ENCODE measurements at places on chromosomes 3 and 15.

DNA sequence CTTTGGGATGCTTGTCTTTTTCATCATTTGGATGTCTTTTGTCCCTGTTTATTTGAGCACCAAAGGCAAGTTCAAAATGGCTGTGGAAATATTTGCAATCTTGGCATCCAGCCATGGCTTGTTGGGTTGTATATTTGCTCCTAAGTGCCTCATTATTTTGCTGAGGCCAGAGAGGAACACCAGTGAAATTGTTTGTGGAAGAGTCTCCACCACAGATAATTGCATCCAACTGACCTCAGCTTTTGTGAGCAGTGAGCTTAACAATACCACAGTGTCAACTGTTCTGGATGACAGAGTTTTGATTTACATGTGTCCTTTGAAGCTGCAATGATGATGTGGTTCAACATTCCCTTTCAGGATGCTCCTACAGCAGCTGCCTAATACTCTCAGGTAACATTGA lies 83.0 kb upstream of the KCNAB1 start:
- DNase-seq = no peak

- DNase-seq = no peak
Observed at GRCh38 chr3:190205739-190206138, 85.0 kb upstream of the P3H2 start.

DNA sequence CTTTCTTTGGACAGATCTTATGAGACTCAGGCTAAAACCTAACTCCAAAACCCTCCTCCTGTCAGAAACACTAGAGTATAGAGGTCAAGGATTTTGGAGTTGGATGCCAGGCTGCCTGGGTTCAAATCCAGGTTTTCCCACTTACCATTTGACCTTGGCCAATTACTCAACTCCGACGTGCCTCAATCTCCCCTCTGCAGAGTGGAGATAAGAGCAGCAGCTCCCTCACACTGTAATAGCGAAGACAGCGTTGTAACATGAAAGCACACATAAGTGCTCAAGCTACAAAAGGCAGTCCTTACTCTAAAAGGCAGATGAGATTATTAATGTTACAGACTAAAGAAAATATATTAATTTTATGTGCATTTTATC lies 90.1 kb downstream of the IGF2BP2 start:
- no peak for DNase-seq

- no peak for DNase-seq
Observed at GRCh38 chr3:170417090-170417489, 1.6 kb upstream of the CLDN11 start.

GRCh38 chr3:190238871-190239270 lies 83.4 kb downstream of the CLDN1 start:
- no peak for DNase-seq

GRCh38 chr3:151901644-151902285 lies 28.3 kb downstream of the SUCNR1 start:
- no peak for DNase-seq

DNA sequence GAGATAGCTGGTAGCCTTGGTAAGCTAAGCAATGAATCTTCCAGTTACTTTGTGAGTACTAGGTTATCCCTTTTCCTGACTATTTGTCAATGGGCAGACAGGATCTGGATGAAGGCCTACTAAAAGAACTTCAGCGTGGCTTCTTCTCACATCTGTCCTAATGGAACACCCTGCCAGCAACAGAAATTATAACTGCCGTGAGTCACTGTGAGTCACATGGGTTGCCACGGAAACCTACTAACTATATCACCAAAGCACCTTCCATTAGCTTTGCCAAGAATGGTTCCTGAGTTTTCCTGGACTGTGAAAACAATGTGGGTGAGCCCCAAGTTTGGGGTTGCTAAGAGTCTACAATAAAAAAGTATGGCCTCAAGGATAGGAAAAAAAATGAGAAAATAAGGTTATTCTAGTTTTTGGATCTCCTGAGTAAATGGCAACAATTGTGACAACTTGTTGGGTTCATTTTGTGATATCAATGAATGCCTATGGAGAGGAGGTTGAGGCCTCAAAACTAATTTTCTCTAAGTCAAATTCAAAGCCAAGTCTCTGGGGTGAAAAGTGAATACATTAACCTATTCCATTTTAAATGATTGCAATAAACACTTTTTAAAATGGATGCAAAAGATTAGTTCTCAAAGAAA lies 195.1 kb upstream of the ICE2 start:
- peak; percentile 72 for DNase-seq

GRCh38 chr3:153602801-153603200 lies 440.8 kb downstream of the RAP2B start:
- no peak for DNase-seq

GRCh38 chr3:37256447-37256846 lies 82.1 kb upstream of the LRRFIP2 start:
- DNase-seq = no peak

- no peak for DNase-seq
Observed at GRCh38 chr15:29942143-29942542, 119.9 kb upstream of the TJP1 start.

- no peak for DNase-seq
Observed at GRCh38 chr15:24878153-24878552, 76.6 kb upstream of the SNRPN start.

GRCh38 chr15:57824186-57824585 lies 117.7 kb downstream of the POLR2M start:
- no peak for DNase-seq

Data from retinal pigment epithelial cell (primary cell).